Activated CD8-positive, alpha-beta memory T cell treated with anti-CD3 and anti-CD28 coated beads for 1 hour (primary cell): ENCODE measurements at places on chromosomes 2 and 18.

DNA sequence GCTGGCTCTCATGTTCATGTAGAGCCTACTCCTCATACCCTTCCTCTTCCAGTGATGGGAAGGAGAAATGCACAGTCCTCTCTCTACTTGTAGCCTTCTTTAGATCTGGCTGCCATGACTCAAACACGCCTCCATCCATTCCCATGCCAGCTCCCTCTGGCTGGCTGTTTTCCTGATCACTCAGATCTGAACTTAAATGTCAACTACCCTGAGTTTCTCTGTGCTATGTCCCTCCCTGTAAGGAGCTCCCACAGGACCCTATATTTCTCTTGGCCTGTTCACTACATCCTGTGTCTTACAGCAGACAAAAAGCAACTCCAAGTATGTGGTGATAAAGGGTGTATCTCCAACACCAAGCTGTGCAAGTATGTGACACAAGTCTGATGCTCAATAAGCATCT lies 152.4 kb downstream of the TCF4 start:
- no peak for DNase-seq

GRCh38 chr2:57180042-57180567 lies 866.5 kb upstream of the VRK2 start:
- DNase-seq, result no peak

DNA sequence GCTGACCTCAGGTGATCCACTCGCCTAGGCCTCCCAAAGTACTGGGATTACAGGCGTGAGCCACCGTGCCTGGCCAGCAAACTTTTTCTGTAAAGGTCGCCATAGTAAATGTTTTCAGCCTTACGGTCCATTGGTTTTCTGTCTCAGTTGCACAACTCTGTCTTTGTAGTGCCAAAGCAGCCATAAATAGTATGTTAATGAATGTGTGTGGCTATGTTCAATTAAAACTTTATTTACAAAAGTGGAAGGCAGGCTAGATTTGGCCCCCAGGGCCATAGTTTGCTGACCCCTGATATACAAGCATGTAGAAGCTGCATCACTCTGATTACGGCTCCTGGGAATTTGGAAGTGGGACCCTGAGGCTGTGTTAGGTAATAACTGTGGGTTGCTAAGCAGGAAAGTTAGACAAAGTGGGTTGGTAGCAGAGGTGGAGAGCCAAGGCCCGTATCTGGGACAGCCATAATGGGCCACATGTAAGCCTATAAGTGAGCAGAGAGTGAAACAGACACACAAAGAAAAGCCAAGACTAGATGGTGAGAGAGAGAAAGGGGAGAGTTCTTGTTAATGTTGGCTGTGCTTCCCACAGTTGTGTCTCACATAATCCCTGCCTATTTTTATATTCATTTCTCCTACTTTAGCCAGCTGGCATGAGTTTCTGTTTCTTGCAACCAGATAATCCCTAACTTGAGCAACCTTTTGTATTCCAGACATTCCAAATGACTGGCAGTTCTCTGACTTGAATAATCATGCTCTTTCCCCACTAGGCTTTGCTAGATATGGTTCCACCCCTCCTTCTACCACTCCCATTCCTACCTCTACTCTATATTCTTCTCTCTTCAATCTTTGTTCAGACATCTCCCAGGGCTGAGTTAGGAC lies 223.3 kb upstream of the STON1 start:
- DNase-seq, result no peak

- DNase-seq, result no peak
Observed at GRCh38 chr2:237600205-237600846, 9.8 kb upstream of the RAB17 start.

- no peak for DNase-seq
Observed at GRCh38 chr2:231292472-231293134, 94.2 kb downstream of the ARMC9 start.

DNA sequence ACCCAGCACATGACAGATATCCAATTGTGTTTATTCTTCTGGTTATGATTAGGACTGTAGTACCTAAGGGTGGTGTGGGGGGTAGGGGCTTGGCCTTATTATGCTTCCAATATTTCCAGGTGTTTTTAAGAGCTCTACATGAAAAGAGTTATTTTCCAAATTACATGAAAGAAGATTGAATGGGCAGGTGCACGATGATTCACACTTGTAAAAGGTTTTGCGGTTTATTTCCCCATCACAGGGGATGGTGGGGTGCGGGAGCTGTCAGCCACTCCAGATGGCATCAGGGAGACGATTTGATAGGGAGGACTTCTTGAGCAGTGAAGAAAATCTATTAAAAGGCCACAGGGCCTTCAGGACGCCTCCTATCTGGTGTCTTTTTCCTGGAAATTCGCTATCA lies 15.1 kb upstream of the CCBE1 start:
- no peak for DNase-seq

- DNase-seq, result no peak
Observed at GRCh38 chr18:48023334-48024008, 93.0 kb upstream of the SMAD2 start.

GRCh38 chr2:167333245-167333644 lies 445.0 kb downstream of the XIRP2 start:
- no peak for DNase-seq

DNA sequence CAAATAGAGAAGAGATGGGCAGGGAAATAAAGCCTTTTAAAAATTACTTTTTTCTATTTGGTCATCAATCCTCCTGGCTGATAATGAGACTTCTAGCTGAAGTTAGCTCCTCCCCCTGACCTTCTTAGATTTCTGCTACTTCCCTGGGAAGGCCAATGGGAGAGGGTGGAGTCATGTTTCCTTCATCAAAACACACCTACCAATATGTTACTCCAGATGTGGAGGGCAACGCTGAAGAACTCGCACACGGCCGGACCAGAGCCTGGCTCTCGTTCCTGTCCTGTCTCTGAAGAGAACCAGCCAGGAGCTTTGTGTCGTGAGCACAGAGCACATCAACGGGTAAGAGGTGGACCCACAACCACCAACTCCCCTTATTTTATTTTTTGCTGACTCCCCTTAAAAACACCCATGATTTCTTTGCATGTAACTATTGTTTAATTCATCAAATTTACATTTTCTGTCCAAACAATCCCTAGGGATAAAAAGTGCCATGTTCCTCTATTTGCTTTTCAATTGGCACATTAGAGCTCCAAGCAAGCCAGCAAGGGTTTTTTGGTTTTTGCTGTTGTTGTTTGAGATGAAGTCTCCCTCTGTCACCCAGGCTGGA lies 94.9 kb downstream of the ADD2 start:
- no peak for DNase-seq

DNA sequence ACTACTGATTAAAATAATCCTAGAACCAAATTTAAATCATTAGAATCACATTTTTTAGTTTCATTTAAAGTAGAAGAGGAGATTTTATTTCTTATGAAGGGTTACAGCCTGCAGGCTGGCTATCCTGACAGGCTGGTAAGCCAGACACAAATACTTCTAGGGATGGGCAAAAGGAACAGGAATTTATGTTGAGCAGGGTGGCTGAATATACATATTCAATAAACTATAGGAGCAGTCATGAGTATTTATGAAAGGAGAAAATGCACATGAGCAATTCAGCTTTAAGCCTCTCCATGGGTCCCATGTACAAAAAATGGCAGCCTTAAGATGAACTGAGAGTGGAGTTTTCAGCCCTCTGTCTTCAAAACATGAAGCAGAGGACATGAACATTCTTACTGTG lies 182.4 kb downstream of the CTNNA2 start:
- DNase-seq, result no peak

DNA sequence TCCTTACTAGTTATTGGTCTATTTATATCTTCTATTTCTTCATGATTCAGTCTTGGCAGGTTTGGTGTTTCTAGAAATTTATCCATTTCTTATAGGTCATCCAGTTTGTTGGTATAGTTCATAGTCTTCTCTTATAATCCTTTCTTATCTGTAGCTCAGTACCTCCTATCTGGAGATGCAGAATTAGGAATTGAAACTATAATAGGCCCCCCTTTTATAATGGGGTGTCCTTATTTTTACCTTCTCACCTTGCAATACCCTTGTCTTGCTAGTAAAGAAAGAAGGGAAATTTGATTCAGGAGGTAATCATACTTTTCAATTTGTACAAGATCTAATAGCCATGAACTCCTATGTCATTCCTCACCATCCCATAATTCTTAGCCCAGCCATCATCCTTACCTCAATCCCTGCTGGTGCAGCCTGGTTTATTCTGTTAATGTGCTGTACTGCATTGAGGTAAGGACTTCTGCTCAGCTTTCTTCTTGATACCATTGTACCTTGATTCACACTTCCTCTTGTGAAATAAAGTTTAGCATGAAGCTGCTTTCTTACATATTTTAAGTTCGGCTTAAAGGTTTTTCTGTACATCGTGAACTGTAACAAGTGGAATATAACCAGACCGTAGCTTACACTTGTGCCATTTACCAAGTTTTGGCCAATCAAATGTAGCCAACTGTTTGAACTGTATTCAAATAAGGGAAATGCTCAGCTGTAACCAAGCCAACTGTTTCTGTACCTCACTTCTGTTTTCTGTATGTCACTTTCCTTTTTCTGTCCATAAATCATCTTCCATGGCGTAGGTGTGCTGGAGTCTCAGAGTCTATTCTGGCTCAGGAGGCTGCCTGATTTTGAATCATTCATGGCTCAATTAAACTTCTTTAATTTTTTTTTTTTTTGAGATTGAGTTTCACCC lies 40.1 kb upstream of the PTH2R start:
- DNase-seq, result no peak

DNA sequence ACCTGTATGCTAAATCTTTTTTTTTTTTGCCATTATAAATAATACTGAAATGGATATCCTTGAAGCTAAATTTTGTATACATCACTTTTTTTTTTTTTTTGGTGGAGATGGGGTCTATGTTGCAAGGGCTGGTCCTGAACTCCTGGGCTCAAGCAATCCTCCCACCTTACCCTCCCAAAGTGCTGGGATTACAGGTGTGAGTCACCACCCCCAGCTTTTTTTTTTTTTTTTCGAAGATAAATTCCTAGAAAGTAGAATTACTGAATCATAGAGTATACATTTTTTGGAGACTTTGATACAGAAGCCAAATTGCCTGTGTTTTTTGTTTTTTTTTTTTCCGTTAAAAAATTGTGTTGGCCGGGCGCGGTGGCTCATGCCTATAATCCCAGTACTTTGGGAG lies 51.0 kb upstream of the MCFD2 start:
- DNase-seq, result no peak

DNA sequence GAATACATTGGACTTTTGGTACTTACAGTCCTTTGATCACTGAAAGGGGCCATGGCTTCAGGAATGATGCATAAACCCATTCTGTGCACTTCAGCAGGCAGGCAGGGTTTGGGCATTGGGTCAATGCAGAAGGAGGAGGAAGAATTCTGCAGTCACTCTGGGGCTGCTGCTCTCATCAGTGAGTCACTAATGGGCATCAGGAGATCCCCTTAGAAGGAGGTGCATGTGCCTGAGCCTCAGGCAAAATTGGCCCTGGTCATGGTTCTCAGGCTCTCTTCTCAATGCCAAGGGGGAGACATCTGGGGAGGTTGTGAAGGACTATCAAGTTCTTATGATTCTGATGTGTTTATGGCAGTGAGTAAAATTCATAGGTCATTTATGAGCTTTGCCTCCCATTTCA lies 52.0 kb upstream of the TNP1 start:
- DNase-seq, result no peak

GRCh38 chr18:49183921-49184320 lies 233.2 kb upstream of the SMAD7 start:
- DNase-seq, result no peak

- DNase-seq, result no peak
Observed at GRCh38 chr2:17877811-17878280, 621 bp upstream of the KCNS3 start.

DNA sequence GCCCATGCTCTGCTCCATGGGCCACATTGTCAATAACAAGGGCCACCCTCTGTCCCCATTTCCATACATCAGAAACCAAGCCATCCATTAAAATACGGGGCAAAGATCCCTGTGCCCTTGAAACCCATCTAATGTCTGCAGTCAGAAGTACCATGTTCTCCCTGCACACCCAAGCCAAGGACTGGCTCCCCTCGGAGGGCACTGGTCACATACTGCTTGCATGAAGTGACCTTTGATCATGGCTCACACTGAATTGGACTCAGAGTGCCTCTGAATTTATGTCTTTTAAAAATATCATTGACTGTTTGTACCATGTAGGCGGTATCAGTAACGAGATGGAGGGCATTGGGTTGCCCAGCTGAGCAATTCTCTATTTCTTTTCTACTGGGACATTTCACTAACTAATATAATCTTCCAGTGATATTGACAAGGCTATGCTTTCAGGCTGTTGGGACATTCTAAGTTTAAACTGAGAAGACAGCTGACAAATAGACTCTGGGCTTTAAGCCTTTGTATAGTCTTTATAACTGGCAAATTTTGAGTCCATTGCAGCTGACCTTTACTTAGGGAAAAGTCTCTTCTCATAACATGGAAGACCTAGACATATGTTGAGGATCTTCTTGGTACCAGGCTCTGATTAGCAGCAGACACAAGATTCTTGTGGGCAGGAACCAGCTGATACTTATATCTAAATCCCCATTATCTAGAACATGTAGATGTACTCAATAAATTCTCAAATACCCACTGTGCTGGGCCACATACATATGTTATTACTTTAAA lies 214.3 kb downstream of the MYCN start:
- DNase-seq, result no peak

GRCh38 chr18:24270358-24270936 lies 127.2 kb downstream of the OSBPL1A start:
- DNase-seq, result no peak

- DNase-seq, result no peak
Observed at GRCh38 chr18:22334567-22334966, 83.1 kb downstream of the CTAGE1 start.

GRCh38 chr2:123670286-123670685 lies 354.8 kb upstream of the CNTNAP5 start:
- DNase-seq, result no peak

- no peak for DNase-seq
Observed at GRCh38 chr2:6832596-6833299, 33.0 kb downstream of the CMPK2 start.

- DNase-seq, result no peak
Observed at GRCh38 chr2:149490296-149490695, 97.3 kb downstream of the MMADHC start.

- no peak for DNase-seq
Observed at GRCh38 chr18:79779021-79779699, 18.6 kb upstream of the KCNG2 start.

DNA sequence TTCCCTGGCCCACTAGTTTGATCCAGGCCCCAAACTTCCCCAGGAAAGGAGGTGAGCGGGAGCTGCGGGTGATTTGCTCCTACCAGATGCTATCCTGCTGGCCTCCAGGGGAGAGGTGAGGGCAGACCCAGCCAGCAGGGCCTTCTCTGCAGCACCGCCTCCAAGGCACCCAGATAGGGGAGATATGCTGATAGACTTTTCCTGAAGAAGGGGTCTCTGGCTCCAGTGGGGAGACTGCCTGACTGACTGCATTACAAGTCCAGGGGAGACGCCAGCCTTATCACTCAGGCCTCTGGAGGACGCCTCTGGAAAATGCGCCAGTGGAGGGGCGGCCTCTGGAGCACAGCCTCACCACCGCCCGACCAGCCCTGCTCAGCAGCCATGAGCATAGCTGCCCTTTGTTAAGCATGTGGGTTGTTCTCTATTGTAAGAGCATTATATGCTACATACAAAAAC lies 60.6 kb upstream of the SMAD7 start:
- DNase-seq, result no peak

- DNase-seq, result no peak
Observed at GRCh38 chr18:79250301-79250981, 145.3 kb upstream of the NFATC1 start.

GRCh38 chr2:6841537-6842287 lies 24.0 kb downstream of the CMPK2 start:
- DNase-seq, result no peak
